ENCODE measurements at places on chromosomes 2 and 18.

DNA sequence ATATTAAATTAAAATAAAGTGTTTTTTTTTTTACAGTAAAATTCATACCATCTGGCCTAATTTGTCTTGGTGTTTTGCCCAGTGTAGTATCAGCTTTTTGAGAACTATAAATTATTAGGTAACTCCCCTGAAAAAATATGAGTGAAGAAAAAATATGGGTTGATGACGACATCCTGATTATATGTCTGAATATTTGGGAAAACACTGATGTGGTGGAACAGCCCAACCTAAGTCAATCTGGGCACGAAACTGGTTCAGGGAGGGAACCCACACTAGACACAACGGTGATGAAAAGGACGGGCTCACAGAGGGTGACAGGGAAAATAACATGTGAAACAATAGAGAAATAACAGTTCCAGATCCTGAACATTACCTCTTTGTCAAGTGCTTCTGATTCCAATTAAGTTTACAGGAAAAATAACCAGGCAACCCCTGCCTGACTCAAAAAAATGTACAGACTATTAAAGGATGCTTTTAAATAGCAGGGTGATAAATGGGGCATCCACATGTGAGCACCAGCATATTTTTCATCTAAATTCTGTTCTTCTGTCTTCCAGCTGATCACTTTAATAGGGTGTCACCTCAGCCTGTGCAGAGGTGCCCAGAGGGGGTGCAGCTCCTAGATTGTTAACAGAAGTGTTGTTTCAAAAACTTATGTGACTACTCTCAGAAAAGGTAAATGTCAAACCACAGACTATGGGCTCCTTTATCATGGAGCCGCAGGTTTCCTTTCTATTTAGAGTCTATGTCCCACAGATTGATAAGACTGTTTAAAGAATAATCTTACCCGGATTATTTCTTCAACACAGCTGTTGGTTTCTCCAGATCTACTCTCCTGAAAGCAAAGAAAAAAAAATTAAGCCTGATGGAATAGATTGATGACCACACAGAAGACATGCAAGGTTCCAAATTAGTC is 305.4 kb downstream of the AFF3 start:
- DNase-seq: no peak

GRCh38 chr18:24539866-24540617 is 79.6 kb downstream of the HRH4 start:
- no peak for DNase-seq

DNA sequence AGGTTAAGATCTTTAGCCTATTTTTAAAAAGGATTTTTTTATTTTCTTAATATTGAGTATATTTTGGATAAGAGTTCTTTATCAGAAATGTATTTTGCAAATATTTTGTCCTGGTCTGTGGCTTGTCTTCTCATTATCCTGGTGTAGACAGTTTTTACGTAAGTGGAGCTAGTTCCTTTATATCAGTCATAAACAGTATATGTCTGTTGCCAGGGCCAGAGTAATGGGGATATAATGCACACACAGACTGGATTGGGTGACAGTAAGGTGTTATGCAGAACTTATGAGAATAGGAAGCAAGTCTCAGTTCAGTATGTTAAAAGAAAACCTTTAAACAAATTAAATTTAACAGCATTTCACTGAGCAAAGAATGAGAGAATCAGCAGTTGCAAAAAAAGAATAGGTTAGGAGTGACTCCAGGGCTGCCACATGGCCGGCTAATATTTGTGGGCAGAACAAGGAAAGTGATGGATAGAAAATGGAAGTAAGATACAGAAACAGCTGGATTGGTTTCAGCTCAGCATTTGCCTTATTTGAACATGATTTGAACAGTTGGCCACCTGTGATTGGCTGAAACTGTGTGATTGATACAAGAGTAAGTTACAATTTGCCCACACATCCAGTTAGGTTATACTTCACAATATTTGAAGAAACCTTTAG is 61.1 kb upstream of the ZNG1B start:
- no peak for DNase-seq

DNA sequence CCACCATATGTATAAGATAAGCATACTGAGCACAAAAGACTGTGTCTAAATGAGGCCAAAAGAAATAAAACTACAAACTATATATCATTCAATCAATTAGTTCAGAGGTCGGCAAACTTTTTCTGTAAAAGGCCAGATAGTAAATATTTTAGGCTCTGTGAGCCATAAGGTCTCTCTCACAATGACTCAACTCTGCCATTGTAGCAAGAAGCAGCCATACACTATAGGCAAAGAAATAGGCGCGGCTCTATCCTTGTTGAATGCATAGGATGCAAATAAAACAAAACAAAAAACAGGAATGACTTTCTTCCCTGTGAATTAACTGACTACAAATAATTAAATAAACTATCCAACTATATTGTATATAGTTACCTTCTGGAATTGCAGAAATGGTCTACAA is 8.6 kb upstream of the CCDC88A start:
- no peak for DNase-seq

- no peak for DNase-seq
Measured at GRCh38 chr2:124626993-124627392, 601.9 kb downstream of the CNTNAP5 start.

GRCh38 chr2:222320436-222321395 is 21.9 kb upstream of the PAX3 start:
- no peak for DNase-seq

GRCh38 chr2:37421686-37422085 is 77.3 kb downstream of the QPCT start:
- DNase-seq: no peak

- no peak for DNase-seq
Measured at GRCh38 chr18:48021273-48021914, 90.9 kb upstream of the SMAD2 start.

DNA sequence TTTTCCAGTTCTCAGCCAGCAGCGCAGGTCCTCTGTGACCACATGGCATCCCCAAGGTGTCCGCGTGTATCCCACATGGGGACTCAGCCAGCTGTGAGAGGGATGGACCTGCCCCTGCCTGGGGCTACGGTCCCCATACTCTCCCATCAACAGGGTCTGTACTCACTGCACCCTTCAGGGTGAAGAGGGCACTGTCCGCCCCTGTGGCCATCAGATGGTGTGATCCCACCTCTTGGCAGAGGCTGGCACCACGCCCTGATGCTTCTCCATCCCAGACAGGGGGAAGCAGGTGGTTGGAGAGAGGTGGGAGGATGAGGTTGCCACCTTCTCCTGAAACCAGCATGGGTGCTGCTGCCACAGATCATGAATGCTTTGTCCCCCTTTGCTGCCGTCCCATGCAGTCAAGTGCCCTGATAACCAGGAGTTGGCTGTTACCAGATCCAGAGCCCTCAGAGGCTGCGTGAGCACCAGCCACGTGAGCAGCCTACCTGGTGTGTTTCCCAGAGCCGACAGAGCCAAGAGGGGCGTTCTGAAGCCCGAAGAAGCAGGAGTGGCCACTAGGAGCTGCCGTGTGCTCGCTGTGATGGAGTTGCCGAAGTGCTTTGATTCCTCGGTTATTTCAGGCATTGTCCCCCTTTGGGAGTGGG is 93.9 kb downstream of the SH3RF3 start:
- DNase-seq: no peak

GRCh38 chr2:60318544-60318943 is 234.9 kb downstream of the BCL11A start:
- no peak for DNase-seq

DNA sequence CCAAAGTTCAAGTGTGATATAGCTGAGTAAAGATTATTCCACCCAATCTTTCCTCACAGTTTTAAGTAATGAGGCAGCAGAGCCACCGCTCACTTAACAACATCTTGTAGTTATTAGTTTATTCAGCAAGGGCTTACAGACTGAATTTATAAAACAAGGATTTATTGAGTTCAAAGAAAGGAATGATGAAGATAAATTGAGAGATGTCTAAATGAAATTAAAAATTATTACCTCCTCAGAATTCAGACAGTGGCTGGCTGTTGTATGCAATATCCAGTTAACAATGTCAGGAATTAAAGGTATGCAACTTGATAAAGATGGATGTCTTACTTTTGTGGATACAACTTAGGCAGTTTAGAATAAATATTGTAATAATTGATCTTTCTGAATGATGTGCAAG is 927.3 kb upstream of the CDH2 start:
- DNase-seq: no peak

- no peak for DNase-seq
Measured at GRCh38 chr2:888906-889566, 61.6 kb upstream of the SNTG2 start.

DNA sequence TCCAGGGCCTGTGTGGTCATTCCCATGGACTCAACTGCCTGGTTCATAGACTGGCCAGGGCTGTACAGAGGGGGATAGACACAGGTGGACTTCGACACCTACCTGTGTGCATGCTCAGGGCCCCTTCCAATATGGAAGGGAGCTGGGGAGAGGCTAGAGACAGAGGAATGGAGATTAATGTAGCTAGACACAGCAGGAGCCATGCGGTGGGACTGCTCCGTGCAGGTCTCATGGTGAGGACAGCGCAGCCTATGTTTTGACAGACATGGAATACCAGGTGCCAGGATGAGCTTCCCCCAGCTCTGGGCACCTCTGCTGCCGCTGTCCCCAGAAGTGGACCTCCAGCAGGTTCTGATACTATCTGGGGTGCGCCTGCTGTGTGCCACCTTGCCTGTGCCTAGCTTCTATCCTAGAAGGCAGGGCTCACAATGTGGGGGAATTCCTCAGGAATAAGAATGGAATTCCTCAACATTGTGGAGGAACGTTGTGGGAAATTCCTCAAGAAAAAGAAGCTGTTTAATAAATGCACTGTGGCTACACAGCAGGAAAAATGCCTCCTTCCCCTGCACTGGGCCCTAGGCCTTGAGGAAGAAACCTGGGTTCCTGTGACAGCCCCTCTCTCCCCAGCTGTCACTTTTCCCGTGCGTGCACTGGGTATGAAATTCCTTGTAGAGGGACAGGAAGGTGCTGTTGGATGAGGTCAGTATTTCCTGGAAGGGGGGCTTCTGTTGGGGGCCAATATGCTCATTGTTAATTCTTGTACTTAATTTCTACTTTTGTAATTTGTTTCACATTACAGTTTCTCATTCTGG is 7.3 kb downstream of the IL1R1 start:
- DNase-seq: no peak

- DNase-seq: no peak
Measured at GRCh38 chr2:230779126-230779525, 66.5 kb downstream of the CAB39 start.

- DNase-seq: no peak
Measured at GRCh38 chr2:8456151-8457091, 225.4 kb upstream of the ID2 start.

GRCh38 chr2:29269765-29270109 is 154.5 kb downstream of the CLIP4 start:
- DNase-seq: no peak

DNA sequence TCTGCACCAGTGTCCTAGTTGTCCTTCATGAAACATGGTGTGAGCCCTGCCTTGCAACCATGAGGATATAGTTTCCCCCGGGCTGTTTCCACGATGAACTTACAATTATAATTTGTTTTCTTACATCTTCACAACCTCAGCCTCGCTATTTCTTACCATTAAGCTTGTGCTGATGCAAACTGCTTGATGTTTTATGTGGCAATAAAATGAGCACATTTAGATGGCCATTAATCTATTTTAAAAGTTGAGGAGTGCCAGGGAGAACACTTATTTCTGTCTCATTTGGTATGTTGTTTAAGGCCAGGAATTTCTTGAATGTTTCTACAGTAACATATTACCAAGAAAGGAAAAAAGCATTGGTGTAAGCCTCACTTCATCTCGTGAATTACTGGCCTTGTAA is 214.5 kb upstream of the SLC8A1 start:
- no peak for DNase-seq

- no peak for DNase-seq
Measured at GRCh38 chr2:126766295-126766968, 110.5 kb downstream of the GYPC start.

DNA sequence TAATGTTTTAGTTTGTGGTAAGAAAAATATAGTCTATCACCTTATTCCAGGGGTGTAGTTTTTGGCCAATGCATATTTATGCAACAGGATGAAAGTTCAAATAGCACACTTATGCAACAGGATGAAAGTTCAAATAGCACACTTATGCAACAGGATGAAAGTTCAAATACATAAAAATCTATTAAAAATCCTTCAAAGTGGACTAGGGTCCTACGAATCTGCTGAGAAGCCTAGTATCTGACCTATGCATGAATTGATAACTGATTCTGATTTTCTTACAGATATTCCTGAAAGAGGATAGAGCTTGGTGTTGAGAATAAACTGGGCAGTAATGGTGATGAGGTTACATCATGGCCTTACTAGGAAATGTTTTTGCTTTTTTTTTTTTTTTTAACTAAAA is 2.8 kb downstream of the PECR start:
- no peak for DNase-seq

DNA sequence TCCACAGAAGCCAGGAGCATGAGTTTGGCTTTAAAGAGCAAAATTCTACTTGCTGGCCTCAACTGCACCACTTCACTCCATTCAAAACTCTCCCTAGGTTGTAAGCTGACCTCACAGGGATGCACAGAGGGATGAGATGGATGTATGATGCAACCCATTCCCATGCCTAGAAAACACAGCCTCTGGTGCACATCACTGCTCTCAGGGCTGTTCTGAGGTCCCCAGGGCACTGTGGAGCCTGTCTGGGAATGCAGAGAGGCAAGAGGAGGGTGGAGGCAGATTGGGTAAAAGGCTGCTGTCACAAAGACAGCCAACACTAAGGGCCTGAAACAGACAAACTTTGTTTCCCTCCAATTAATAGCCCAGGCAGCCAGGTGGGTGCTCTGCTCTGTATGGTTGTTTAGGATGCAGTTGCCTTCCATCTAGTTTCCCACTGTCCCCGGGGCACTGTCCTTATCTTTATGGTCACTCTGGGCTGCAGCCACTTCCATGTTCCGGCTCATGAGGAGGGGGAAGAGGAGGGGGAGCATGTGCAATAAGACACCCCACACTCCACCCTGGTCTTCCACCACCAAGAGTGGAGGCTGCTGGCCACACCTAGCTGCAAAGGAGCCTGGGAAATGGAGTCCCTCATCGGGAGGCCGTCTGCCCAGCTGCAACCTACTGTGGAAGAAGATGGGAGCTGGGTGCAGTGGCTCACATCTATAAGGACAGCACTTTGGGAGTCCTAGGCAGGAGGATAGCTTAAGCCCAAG is 7.0 kb downstream of the GPR45 start:
- DNase-seq: no peak

GRCh38 chr18:13597068-13597467 is 129.3 kb downstream of the FAM210A start:
- no peak for DNase-seq

DNA sequence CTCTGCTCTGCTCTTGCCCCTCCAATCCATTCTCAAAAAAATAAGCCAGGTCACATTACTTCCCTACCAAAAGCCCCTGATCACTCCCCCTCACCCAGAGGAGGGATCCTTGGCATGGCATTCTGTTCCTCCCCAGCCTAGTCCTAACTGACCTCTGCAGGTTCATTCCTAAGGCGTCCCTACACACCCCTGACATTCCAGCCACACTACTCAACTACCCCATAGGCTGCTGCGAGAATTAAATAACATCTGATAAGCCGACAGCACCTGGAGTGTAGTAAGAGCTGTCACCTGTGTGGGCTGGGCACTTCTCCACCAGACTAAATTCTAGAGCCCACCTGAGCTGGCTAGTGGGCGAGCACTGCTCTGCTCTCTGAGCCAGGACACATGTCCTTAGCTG is 44.7 kb upstream of the SLC1A4 start:
- DNase-seq: no peak

- DNase-seq: peak; percentile 59
Measured at GRCh38 chr2:112077814-112078213, 22.7 kb downstream of the TMEM87B start.

GRCh38 chr2:236171680-236172254 is 3.6 kb upstream of the GBX2 start:
- no peak for DNase-seq

- no peak for DNase-seq
Measured at GRCh38 chr2:98372121-98372520, 25.9 kb downstream of the CNGA3 start.

- DNase-seq: no peak
Measured at GRCh38 chr18:57951117-57951796, 92.8 kb upstream of the NEDD4L start.
